ENCODE measurements at places on chromosomes 16 and 17. TPM values are rescaled to one million over a fixed set of nuclear protein-coding genes. Genes with fewer than 3 reads are reported as not detected.

DNA sequence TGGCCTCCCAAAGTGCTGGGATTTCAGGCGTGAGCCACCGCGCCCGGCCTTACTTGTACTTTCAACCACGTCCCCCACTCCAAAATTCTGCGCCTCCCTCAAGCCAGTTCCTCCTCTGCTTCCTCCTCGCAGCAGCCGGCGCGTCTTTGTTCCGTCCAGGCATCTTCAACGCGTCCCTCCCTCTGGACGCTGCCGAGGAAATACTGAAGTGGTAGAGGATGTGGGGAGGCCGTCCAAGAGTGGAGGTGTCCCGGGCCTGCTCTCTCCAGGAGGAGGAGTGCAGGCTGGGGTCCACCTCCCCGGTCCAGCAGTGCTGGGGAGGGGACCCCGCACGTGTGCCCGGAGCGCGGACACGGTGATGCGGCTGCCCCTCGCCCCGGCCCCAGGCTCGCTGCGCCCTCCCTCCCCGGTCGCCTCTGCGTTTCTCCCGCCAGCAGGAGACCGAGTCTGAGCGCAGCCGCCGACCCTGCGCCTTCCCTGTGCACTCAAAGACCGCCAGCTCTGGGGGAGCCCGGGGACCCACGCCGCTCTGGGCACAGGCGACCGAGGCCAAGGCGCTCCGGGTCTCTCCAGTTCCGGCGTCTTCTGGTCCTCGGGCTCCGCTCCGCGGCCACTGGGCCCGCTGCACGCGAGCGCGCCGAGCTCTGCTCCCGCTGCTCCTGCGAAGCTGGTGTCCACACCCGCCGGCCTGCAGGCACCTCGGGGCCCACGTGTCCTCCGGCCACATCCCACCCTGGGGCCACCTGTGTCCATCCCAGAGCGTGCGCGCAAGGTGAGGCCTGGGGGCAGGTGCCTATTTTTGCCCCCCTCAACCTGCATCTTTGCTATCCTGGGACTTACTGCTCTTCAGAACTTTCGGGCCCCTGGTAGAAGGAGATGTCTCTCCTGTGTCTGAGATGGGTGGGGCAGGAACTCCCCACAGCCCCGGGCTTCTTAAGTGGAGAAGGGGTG lies 31.7 kb downstream of the OSBPL7 start:
- no peak for DNase-seq

DNA sequence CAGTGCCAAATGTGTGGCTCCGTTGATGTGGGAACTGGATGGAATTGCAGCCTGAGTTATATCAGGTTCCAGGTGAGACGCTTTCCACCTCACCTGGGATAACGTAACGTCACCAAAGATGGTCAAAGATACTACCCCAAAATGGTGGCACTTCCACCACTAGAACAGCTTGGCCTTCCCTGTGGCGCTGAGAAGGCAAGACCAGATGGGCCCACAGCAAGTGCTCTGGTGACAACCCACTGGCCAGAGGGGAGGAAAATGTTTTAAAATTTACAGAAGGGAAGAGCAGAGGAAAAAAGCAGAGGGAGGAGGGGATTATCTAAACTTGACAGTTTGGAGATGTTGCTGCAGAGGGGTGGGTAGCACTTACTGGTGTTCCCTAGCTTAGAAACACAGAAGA lies 7.5 kb upstream of the ITGA2B start:
- DNase-seq = no peak

The KRTAP1-1 gene
- total RNA-seq = not detected

The LRRC3C gene
- not detected for total RNA-seq

The MT1M gene
- 5.3 TPM for total RNA-seq

The CD300LB gene
- not detected for total RNA-seq

The JPT2 gene
- total RNA-seq = 28.2 TPM

Data from gastrocnemius medialis (tissue), 4 donors.